SW 1271 (cell line): ENCODE measurements at places on chromosomes 3 and 15.

GRCh38 chr15:25251700-25252390, 187.0 kb downstream of the UBE3A start:
- no peak for DNase-seq

- no peak for DNase-seq
Observed at GRCh38 chr15:26929588-26929987, 41.4 kb upstream of the GABRG3 start.

DNA sequence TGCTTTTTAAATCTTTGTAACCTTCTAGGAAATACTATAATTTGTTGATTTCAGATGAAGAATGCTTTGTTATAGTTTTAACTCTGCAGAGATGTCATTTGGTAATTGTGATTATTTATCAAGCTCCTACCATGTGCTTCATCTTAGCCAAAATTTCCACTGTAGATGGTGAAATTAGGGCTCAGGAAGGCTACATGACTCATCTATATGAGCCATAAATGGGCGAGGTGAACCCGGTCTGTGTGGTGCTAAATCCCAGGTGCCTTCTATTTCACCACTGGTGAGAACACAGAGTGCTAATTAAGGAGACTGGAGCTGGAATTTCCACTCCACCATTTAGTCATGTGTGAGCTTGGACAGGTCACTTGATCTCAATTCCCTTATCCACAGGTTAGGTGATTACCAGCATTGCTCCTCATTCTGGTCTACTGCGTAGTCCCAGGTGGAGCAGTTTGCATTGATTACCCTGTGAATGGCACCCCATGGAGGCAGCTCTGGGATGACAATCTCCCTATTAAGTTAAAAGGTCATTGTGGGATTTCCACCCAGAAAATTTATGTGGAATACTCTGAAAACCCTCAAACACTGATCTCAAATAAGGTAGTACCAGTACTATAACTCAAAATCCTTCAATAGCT, 2.8 kb upstream of the CCR3 start:
- DNase-seq = no peak

- DNase-seq = no peak
Observed at GRCh38 chr3:73538486-73538885, 86.3 kb downstream of the PDZRN3 start.

- DNase-seq = no peak
Observed at GRCh38 chr15:68691705-68692104, 112.9 kb downstream of the CORO2B start.

DNA sequence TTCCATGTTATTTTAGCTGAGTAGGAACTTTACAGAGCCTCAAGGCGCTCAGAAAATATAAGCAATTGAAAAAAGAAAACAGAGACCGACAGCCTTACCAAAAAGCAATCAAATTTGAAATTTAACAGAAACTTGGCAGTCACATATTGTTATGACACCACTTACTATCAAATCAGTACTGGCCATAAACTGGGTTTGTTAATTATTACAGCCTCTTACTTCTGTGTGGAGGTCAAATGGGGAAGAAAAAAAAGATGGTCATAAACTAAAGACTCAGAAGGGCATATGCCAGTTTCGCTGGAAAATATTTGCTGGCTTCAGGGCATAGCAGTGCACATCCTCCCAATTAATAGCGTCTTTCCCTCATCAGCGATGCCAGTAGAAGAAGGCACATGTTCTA, 45.5 kb upstream of the SUCLG2 start:
- no peak for DNase-seq

GRCh38 chr3:42020684-42021307, 58.9 kb upstream of the ULK4 start:
- DNase-seq = peak; percentile 56

DNA sequence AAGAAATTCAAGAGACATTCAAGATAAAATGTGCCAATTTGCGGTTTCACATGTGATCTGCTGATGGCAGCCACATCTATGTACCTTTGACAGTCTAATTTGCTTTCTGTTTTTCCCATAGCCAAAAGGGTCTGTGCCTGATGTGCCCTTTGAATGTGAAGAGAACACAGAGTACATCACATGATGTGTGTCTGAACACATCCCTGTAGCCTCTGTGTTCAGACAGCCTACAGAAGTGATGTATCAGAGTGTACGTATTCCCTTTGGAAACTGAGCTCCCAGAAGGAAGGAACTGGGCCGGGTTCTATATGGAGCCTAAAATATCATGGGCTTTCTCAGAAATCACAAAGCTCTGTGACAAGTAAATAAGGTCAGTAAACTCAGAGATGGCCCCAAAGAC, 52.4 kb downstream of the BOC start:
- no peak for DNase-seq

GRCh38 chr3:34886443-34886842, 752.9 kb upstream of the ARPP21 start:
- no peak for DNase-seq

DNA sequence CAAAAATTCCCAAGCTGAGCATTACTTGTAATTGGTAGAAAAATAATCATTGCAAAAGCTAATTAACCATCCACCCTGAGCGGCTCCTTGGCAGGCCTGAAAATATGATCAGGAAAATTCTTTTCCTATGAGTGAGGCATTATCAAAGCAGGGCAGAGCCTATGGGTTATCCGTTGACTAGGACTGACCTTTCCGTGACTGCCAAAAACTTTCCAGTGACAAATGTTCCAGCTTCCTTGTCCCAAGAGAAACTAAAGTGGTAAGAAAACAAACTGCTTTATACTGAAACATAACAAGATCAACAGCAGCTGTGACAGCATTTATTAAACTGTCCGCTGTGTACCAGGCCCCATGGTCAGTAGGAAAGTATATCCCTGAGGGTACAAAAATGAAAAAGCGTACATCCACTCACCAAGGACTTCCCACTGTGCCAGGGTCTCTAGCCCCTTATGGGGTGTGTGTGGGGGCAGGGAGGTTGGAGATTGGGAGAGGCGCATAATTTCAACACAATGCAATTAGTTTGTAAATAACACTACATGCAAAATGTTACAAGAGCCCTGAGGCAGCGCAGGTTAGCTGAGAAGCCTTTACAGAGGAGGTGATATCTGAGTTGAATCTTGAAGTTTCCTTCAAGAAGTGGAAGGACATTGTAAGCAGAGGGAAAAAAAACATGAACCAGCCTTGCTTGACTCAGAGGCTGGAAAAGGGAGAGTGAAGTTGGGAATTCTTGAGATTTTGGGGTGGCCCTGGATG, 8.5 kb downstream of the LIPC start:
- no peak for DNase-seq

DNA sequence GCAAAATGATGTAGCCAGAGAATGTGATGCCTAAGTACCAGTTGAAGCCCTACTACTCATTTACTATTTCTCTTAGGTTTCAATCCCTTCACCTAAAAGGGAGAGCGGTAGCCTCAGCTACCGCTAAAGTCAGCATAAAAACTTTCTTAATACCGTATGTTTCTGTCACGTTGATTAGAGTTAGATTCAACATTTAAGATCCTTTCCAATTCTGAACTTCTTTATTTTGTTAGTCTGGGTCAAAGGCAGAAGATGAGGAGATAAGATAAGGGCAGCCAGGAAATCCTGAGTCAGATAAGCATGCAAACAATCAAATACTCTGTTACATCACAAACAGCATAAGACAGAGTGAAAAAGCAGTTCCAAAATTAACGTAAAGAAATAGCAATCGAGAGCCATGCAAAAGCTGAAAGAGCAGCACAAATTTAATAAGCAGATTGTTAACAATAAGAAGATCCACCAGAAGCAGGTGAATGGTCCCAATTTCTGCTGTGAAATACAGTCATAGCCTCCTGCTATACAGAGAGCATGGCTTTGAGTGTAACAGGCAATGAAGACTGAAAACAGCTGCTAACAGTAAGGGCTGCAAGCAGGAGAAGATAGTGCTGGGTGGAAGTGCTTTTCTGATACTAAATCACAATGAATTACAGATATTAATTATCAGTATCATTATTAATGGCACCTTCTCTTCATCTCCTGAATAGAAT, 3.0 kb downstream of the TMEM207 start:
- no peak for DNase-seq

GRCh38 chr3:74839566-74839965, 225.1 kb upstream of the CNTN3 start:
- no peak for DNase-seq

- DNase-seq = no peak
Observed at GRCh38 chr3:16463119-16463518, 50.4 kb downstream of the RFTN1 start.

DNA sequence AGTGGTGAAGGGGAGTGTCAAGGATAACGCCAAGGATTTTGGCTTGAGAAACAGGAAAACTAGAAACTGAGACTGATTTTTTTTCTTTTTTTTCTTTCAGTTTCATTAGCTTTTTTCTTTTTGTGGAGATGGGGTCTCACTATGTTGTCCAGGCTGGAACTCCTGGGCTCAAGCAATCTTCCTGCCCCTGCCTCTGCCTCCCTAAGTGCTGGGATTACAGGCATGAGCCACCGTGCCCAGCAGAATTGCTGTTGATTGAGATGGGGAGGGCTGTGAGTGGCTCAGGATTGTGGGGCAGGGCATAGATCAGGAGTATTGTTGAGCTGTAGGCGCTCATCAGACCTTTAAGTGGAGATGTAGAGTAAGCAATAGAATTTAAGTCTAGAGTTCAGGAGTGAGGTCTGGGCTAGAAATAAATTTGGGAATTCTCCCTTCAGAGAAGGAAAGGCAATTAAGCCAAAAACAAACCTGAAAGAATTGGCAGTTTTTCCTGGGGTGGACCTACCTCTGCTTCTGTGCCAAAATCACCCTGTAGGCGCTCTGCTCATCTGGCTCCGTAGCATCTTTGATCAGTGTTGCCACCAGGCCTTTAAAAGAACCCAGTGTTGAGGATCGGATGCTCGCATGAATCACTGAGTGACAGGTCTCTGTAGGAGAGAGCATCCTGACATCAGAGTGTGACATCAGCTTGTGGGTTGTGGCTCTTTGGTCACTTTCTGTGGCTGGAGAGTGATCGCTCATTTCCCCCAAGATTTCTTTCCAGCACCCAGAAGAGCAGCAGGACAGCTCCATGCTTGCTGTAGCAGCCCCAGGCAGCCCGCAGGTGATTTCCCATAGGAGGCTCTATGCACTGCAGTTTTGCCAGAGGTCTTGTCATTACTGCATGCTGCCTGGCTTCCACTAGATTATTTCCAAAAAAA, 15.8 kb downstream of the ABHD17C start:
- DNase-seq = no peak

DNA sequence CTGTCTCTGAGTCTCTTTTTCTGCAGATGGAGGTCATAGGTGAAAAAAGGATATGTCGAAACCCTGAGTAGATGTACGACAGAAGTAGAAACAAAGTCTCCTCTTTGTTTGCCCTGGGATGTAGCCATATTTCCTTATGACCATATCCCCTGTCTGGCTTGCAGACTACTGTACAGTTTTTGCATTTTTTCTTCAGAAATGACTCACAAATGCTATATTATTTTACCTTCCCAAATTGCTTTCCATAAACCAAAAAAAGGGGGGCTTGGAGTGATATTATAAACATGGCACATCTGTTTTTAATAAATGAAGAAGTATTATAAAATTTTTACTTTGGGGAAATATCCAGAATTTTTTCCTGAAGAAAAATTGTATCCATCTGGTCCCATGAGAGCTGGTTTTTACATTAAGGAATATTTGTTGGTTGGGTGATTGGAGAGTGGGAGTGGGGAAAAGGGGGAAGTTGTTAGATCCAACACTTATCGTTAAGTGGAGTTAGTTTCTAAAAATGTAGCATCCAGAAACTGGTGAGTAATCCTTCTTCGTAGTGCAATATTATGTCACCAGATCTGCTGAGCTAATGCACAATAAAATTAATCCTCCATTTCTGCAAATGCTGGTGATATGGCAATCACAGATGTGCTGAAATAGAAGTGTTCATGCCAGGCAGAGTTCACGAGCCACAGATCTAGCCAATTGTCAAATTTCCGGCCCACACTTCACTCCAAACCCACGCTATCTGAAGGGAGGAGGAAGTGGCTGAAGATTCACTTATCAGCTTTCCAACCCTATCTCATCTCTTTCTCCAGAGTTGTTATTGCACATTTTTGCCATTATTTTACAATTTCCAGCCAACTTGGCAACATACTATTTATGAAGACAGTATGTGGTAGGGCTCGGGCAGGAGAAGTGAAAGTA, 313.6 kb upstream of the ATP11B start:
- no peak for DNase-seq

GRCh38 chr15:43299411-43299810, 31.0 kb downstream of the LCMT2 start:
- no peak for DNase-seq

DNA sequence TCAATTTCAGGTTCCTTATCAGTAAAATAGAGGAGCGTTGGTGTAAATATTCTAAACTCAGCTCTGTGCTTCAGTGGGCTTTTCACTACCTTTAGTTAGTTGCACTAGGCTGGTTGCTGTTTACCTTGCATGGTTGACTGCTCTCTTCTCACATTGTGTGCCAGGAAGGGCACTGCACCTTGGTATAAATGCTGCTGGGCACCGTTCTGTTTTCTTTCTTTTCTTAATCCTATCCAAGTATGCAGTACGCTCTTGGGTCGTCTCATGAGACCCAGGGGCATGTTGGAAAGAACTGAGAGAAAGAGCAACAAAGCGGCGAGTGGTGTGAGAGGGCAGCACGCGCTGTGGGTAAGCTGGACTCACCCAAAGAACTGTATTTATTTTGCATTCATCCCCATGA, 22.4 kb downstream of the KCNMB2 start:
- DNase-seq = no peak

DNA sequence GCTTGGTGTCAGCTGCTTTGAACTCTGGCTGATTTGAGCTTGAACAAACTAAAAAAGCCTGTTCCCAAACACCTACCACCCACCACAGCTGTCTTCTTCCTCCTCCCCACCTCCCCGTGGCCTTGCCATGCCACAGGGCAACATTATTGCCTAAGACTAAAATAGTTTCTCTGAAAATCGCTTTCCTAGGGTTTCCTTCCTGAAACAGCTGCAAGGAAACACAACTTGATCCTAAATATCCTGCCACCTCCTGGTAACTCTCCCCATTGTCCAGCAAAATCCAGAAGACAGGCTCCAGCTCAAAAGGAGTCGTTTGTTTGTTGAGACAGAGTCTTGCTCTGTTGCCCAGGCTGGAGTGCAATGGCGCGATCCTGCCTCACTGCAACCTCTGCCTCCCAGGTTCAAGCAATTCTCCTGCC, 193.9 kb upstream of the TPM1 start:
- DNase-seq = peak; percentile 24

DNA sequence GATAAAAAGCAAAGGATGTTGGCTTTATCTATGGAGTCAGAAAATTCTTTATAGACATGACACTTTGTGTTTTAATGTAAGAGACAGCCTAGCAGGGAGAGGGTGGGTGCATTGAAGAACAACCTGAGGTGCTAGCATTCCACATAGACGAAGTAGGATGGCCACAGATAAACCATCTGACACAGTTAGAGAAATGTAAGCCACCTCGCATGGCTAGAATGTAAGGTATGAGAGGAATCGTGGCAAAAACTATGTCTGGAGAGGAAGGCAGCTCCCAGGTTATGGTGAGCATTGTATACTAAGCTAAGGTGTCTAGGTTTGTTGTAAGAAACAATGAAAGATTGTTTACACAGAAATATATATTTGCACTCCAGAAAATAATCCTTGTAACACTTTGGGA, 194.0 kb upstream of the SLITRK3 start:
- DNase-seq = no peak

GRCh38 chr15:70199124-70199482, 101.4 kb upstream of the TLE3 start:
- no peak for DNase-seq

GRCh38 chr3:194833114-194833910, 147.6 kb downstream of the FAM43A start:
- DNase-seq = no peak
